ENCODE measurements at places on chromosomes 12 and 14.

DNA sequence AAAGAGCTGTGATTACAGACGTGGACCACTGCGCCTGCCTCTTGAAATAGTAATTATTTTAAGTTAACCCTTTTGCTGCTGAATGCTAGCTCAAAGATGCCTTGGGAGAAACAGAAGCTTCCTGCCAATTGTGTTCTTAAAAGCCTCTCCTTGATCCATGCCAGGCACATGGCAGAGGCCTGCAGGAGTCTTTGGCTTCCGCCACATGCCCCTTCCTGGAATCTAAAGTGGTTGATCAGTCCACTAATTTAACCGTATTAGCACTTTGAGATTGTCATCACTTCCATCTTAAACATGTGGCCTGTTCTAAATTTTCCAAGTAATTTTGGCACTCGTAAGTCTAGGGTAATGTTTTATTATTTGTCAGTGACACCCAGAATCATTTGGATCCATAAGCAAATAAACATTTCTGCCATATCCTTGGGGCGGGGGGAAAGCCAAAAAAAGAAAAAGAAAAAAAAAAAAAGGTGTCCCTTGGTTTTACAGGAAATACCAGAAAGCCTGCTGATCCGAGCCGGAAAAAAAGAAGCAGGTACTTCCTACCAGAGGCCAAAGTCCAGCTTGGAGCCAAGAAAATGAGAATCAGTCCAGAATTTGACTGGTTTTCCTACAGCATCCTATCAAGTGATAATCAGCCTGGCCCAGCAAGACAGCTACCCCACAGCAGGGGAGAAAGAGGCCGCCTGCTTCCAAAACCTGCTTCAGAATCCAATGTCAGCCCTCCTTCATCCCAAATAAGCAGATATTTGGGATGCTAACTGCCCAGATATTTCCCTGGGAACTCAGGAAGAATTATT is 104.8 kb downstream of the KCNK10 start:
- no peak for DNase-seq

- no peak for DNase-seq
These were observed 52.2 kb downstream of the PHETA1 start for GRCh38 chr12:111316671-111317070.

DNA sequence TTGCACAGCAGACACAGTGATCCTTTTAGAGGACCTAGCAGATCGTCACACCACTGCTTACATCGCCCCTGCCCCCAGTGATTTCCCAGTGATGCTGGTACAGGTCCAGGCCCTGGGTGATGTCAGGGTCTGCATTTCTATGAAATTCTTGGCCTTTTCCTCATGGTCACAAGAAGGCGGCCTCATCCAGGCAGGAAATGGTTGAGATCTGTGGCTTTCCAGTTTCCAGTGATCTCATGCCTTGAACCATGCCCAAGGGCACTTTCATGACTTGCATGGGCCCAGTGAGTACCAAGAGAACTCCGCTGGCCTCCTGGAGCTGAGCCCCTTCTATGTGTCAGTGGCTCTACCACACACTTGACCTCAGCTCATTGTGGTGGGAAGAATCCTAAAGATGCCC is 41.9 kb upstream of the BDKRB2 start:
- DNase-seq, result no peak

DNA sequence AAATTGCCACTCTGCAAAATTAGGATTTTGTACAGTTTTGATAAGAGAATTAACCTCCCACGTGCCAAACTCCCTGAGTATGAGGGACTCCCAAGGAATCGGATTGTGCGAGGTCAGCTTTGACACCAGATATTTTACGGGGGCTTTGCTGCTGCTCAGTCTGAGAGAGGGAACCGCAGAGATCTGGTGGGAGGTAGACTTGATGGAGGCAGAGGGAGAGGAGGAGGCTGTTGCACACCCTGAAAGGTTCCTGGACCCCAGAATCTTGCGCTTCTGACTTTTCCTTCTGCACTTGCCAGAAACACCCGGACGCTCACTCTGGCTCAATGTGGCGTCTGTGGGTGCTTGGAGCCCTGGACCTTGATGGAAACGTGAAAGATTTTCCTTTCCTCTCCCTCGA is 83.9 kb downstream of the PAPOLA start:
- DNase-seq, result no peak

GRCh38 chr12:52517888-52518287 is 2.3 kb downstream of the KRT5 start:
- no peak for DNase-seq

DNA sequence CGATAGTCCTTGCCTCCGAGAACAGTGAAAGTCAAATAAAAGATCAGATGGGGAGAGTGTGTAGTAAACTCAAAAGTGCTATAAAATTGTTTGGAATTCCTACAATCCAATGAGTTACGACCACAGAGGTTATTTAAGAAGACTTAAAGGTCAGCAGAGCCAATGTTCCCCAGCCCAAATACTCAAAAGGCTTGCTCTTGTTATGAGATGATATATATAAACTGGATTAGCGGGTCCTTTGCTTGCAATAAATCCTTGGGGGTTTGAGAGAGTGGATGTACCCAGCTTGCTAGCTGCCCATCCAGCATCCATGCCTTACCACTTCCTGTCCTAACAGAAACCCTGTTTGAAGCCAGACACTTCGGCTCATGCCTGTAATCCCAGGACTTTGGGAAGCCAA is 29.0 kb upstream of the MED13L start:
- DNase-seq, result no peak

- no peak for DNase-seq
These were observed 957.5 kb downstream of the SLC6A15 start for GRCh38 chr12:83954956-83955601.

- DNase-seq, result no peak
These were observed 186.9 kb upstream of the FLRT2 start for GRCh38 chr14:85342858-85343607.

GRCh38 chr12:38788106-38788505 is 117.3 kb downstream of the CPNE8 start:
- DNase-seq, result no peak

DNA sequence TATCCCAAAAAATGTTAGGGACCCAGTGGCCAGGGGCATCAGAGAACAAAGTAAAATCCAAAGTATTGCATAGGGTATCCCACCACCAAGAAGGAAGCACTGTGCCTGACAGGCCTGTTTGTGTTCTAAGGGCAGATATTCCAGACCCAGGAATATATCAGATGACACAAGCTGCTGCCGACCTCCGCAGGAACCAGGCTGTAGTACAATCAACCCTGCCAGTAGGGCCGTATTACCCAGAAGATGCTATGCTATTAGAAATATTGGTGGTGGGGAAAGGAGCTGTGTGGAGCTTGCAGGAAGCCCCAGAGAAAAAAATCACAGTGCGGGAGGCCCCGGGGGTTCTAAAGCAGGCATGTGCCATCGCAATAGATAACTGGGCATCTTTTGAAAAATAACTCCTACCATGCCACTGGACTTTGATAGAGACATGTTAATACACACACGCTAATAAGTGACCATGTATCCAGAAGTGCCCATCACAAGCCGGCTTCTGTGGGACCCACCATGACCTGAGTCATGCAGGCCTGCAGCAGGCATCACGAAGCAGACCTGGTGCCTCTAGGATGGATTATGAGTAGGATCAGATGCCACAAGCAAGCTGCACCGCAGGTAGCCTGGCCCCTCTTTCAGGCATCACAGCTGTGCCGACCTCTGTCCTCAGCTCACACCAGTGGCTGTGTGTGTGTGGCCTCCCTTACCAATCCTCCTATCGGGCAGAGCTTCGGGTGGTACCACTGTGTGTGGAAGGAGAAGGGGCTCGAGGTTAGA is 242.7 kb downstream of the BCL11B start:
- DNase-seq, result no peak

- no peak for DNase-seq
These were observed 62.1 kb downstream of the TNFAIP2 start for GRCh38 chr14:103185051-103186029.

DNA sequence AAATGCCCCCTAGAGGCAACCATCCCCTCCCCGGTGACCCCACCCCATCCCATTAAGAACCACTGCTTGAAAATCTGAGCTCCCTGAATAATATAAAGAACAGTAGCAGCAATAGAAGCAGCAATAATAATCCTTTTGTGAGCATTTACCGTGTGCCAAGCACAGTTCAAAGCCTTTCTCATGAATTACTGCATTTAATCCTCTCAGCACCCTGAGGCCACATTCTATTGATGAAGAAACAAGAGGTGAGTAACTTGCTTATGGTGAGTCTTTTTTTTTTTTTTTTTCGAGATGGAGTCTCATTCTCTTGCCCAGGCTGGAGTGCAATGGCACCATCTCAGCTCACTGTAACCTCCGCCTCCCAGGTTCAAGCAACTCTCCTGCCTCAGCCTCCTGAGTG is 65.0 kb downstream of the KCNK10 start:
- DNase-seq, result no peak

- no peak for DNase-seq
These were observed 92.7 kb downstream of the NCOR2 start for GRCh38 chr12:124474709-124475108.

- no peak for DNase-seq
These were observed 54.1 kb downstream of the ESRRB start for GRCh38 chr14:76430017-76430416.

GRCh38 chr12:5210923-5211290 is 167.2 kb downstream of the KCNA5 start:
- DNase-seq, result no peak

DNA sequence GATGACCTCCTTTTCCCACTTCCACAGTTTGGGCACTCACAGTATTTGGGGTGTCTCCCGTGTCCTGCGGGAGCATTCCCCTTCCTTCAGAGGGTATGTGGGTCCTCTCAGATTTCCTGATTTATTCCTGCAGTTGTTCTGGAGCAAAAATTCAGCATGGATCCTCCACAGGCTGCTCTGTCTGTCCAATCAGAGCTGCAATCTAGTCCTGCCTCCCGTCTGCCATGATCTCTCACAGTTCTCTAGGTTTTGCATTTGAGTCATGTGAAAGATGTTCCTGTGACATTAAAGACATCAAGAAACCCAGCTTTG is 435.9 kb downstream of the TMTC2 start:
- DNase-seq, result no peak

DNA sequence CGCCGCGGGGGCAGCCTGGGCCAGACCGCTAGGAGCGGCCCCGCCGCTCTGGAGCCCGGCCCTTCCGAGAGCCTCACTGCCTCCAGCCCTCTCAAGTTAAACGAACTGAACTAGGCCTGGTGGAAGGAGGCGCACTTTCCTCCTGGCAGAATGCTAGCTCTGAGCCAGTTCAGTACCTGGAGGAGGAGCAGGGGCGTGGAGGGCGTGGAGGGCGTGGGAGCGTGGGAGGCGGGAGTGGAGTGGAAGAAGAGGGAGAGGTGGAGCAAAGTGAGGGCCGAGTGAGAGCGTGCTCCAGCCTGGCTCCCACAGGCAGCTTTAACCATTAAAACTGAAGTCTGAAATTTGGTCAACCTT is 5.3 kb downstream of the LTB4R start:
- no peak for DNase-seq

DNA sequence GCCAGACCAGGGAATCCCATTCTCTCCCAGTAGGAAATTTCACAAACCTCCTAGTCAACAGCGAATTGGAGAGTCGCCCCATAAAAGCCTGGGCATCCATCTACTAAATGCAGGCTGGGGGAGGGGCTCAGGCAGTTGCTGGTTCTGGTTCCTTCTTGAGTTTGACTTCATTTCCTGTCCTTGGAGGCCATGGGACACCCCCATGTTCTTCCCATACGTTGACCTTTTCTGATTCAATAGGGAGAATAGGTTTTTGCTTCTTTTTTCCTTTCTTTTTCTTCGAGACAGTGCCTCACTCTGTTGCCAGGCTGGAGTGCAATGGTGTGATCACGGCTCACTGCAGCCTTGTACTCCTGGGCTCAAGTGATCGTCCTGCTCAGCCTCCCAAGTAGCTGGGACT is 44.1 kb upstream of the TMEM263 start:
- no peak for DNase-seq

DNA sequence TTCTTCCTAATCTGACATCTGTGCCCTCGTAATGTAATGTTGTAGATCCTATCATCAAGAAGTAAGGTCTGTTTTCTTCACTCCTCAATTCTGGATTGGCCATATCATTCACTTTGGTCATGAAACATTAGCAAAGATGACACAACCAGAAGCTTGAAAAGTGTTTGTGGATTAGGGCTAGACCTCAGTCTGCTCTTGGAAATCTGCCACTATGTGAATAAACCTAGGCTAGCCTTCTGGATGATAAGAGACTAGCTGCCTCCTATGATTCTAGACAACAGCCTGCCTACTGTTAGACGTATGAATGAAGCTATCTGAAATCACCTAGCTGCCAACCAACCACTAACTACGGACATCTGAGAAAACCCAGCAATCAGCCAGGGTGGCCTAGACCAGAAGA is 38.7 kb upstream of the LYZ start:
- no peak for DNase-seq

DNA sequence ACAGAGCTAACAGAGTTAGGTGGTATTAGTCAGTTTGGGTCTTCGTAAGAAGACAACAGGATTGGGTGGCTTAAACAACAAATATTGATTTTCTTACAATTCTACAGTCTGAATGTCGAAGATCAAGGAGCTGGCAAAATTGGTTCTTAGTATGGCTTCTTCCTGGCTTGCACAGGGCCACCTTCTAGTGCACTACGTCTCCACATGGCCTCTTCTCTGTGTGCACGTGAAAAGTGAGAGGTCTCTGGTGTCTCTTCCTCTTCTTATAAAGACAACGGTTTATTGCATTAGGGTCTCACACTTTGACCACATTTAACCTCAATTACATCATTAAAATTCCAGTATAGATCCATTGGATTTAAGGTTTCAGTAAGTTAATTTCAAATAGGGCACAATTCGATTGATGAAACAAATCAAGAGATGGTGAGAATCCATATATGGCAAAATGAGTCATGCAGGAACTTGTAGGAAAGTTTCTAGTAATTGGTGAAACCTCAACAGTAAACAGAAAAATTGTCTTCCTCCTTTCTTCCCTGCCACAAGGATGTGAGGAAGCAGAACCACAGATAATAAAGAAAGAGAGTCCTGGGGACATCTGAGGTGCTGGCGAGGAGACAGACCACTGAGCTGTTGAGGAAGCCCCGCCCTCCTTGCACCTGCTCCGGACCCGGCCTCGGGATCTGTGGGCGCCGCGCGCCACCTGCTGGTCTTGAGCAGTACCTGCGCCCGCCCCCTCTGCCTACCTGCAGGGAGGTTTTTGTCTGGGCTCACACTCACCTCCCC is 846.7 kb downstream of the TMEM121 start:
- no peak for DNase-seq

GRCh38 chr14:100698666-100699448 is 27.8 kb upstream of the DLK1 start:
- DNase-seq, result no peak

Data from non-pigmented ciliary epithelial cell (primary cell).